Muscle of back (tissue), 13 donors: ENCODE measurements at places on chromosomes 13 and 19.
A peak's percentile ranks its signal among the peaks of the same experiment; 100 is the strongest.

DNA sequence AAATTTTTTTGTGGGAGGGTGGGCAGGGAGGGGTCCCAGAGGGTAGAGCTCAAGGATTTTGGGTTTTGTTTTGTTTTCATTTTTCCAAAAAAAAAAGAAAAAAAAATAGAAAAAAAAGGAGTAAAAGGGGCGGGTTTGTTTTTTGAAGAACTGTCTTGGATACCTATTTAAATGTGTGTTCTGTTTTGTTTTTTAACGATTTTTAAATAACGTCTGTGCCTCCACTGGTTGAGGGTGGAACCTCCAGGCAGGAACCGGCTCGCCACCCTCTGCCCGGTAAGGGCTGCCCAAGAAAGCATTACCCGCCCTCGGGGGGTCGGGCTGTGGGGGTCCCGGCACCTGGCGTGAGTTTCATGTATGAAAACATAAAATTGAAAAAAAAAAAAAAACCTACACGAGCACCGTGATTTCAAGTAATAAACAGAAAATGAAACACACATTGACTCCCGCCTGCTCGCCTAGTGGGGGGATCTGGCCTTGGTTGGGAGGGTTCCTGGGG is 10.4 kb downstream of the MIDN start:
- no peak for DNase-seq

DNA sequence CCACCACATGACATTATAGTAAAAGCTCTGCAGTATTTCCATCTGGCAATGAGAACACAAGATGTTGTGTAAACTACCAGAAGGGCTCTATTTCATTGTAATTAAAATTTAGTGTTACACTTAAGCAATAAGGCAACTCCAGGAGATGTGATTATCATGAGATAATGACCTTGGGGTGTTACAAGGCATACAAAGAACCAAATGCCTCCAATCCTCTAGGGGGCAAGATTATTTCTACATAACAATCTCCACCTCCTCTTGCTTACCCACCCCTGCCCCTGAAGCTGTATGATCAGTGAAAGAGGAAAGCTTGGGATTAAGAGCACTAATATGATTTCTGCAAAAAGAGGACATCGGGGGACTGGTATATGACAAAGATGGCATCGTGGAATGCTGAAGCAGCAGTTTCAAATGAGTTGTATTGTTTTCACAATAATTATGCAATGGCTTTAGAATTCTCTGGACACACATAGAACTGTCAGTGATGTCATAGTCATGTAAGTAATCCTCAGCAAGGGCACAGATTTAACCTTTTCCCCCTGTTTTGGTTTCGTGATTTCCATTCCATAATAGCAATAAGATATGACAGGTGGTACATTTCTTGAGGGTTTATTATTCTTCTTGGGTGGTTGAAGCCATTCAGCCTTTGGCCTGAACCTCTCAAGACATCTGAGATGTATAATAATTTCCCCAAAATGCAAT is 295.3 kb downstream of the MZT1 start:
- no peak for DNase-seq

- DNase-seq, result no peak
Observed at GRCh38 chr13:78742659-78743058, 83.7 kb upstream of the OBI1 start.

DNA sequence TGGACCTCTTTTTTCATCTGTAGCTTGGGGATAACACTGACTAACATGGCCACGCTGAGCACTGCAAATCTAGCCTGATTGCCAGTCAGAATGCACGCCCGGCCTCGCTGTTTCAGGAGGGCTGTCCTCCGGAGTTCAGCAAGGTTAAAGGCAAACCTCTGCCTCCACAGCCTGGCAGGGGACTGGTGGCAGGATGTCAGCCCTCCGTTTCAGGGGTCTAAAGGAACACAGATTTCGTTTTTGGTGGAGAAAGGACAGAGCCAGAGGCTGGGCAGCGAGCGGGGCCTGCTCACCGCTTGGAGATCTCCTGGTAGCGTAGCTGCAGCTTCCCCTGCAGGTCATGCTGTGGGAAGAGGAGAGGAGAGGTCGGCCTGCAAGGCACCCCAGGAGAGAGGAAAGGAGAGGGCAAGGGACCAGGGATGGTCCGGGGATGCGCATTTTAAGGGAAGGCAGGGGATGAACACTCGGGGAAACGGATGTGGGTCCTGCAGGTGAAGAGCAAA is 560 bp downstream of the NDUFA7 start:
- no peak for DNase-seq

GRCh38 chr19:19615086-19615485 is 3.4 kb downstream of the PBX4 start:
- DNase-seq, result no peak

DNA sequence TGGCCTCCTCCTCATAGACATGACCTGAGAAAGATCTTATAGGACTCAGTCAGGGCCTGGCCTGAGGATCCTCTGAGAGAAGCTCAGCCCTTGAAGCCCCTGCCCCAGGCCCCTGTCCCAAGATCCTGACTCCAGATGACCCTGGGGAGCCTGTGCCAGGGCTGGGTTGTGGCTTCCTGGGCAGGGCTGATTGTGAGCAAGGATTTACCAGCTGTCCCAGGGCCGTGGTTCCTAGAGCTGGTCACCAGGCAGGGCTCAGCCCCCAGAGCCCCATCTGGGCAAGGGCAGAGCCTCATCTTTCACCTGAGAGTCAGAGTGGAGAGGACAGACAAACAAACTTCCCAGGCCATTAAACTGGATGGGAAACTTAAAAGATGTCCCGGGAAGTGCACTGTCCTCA is 1.9 kb downstream of the CEACAM21 start:
- DNase-seq, result no peak

DNA sequence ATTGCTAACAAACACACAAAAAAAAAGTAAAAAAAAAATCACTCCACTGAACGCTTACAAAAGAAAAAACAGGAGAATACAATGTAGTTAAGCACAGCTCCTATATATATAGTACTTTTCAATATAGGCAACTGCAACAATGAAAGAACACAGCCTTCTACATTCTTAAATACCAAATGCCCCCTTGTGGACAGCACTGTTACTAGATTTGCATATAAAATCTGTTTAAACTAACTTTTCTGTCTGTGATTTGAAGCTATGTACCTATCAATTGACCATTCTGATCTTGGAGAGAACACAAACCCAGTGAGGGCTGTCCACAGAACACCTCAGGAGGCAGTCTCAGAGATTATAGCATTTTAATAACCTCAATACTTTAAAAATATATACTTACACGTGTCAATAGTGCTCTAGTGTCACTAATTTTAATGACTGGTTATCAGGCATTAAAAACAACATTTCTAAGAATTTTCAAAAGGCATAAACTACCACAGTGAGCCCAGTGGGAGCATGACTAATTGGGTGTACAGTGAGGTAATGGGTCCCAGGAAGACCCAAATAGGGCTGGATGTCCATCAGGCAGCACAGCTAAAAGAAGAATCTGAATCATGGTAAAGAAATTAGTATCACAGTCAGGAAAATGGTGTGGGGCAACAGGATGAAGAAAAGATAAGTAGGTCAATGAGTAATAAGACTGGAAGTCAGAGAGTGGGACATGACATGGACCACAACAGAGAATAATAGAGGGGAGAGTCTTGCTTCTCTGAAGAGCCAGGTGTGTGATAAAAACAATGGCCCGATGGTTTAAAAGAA is 22.2 kb downstream of the CCDC169 start:
- DNase-seq, result peak; percentile 83

DNA sequence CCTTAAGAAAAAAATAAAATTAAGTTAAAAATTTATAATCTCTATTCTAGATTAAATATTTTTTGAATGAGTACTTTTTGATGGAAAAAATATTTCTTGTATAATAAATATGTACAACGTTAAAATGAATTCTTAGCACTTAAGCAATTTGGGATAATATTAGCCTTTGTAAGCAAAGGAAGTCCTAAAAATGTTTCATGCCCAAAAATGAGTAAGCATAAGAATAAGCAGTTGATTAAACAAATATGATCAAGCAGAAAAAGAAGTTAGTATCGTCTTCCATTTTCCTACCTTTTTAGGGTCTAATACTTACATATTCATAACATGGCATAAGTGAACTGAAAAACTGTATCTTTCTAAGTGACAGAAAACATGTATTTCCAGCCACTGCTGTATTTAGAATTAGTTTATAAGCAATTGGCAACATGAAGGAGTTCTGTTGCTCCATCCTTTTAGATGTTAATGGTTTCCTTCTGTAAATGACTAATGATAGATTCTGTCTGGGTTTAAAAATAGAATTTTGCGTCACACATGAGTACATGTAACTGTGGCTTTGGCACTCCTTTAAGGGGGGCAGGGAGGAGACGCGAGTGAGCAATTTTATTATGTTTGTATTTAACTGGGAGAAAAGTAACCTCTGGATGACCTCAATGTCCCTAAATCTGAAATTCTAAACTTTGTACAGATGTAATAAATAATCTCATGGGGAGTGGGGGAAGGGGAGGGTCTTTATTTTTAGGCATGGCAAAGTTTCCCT is 237.4 kb downstream of the RGCC start:
- peak; percentile 93 for DNase-seq

- DNase-seq, result peak; percentile 81
Observed at GRCh38 chr13:27826379-27827353, 34.4 kb downstream of the GSX1 start.

DNA sequence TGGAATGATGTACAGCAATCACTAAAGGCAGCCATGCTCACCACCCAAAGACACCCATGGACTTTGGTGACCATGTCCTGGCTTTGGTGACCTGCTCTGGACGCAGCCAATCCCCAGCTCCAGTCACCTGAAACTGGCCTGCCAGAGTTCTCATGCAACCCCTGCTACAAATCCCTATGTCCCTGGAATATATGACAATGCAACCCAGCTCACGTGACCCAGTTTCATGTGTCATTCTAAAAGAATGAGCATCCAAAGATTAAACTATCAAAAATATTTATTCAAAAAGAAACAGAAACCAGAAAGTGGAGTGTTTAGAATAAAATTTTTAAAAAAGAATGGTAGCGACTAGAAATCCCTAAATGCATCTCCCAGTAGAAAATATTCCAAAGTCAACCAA is 203.3 kb upstream of the IRS2 start:
- no peak for DNase-seq

- DNase-seq, result no peak
Observed at GRCh38 chr13:97353927-97354675, 79.9 kb upstream of the RAP2A start.

DNA sequence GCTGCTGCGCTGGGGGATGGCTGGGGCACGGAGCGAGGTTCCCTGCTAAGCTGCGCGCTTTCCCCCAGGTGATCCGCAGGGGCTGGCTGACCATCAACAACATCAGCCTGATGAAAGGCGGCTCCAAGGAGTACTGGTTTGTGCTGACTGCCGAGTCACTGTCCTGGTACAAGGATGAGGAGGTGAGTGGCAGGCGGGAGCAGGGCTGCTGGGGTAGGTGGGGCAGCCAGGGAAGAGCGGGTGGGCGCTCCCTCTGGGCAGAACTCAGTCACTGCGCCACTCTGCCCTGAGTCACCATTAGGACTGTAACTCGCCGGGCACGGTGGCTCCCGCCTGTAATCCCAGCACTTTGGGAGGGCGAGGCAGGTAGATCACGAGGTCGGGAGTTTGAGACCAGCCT is 23.8 kb downstream of the TMED1 start:
- no peak for DNase-seq

GRCh38 chr19:44912854-44913253 is 1.6 kb upstream of the APOC1 start:
- peak; percentile 51 for DNase-seq

GRCh38 chr13:46613409-46614049 is 60.6 kb downstream of the LRCH1 start:
- DNase-seq, result no peak

- DNase-seq, result no peak
Observed at GRCh38 chr13:51829568-51829899, 15.4 kb downstream of the TMEM272 start.

DNA sequence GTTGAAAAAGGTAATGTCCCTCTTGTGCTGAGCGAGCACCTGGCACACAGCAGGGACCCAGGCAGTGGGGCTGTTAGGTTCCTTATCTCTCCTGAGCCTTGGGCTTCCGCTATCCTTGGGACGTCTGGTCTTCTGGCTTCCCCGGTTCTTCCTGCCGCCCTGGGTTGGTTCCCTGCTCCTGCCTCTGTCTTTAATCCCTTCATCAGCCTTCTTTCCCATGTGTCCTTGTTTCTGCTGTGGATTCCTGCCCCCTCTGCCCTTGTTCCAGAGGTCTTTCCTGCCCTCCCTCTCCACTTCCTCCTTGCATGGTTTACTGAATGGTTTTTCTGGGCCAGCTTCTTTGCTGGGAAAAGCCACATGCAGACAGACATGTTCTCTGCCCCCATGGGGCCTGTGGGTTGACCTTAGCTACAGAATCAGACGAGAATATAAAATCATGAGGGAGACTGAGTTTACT is 2.6 kb downstream of the EPN1 start:
- no peak for DNase-seq

GRCh38 chr13:79034341-79034740 is 371.7 kb downstream of the RBM26 start:
- DNase-seq, result no peak

DNA sequence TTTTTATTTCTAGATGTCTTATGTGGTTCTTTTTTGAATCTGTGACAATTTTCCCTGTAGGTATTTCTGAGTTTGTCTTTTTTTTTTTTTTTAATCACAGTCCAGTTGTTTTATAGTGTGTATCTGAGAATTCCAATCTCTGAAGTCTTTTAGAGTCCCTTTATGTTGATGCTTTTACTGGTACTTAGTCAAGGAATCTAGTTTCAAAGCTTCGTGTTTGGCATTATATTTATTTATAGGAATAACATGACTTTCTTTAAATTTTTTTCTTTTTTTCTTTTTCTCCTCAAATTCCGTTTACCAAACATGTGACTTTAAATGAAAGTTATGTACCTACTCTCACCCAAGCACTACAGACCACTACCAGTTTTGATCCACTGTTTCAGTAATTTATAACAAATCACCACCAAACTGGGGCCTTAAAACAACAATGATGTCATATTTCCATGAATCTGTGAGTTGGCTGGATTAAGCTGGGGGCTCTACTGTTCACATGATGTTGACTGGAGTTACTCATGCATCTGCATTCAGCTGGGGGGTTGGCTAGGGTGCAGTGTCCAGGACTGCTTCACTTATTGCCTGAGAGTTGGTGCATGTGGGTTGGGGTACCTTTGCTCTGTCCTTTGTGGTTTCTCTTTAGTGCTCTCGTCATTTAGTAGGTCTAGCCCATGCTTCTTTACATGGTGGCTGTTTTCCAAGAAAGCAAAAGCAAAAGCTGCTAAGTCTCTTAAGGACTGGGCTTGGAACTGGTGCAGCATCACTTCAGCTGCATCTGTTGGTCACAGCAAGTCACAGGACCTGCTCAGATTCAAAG is 22.3 kb downstream of the KCTD4 start:
- peak; percentile 36 for DNase-seq

DNA sequence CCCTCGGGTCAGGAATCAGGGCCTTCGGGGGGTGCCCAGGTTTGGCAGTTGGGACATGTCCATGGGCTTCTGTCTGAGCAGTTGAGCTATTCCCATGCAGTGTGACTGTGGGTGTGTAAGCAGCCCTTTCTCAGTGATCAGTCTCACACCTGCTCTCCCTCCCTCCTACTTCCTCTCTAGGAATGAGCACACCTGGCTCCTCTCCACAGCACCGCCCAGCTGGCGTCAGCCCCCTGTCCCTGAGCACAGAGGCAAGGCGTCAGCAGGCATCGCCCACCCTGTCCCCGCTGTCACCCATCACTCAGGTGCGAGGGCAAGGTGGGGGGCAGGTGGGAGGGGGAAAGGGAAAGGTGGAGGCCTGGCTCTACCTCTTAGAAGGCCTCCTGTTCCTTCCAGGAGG is 25.9 kb downstream of the COMP start:
- no peak for DNase-seq

GRCh38 chr19:45667620-45668341 is at the start of gene GIPR:
TSS of gene GIPR (plus strand) at chr19:45668221. CDS start at chr19:45669521, 1,300 bp downstream.
- no peak for DNase-seq
